ENCODE measurements at places on chromosomes 1 and 21. TPM values are rescaled to one million over a fixed set of nuclear protein-coding genes. Genes with fewer than 3 reads are reported as not detected.

RBM11 gene
- polyA plus RNA-seq, result 2.6 TPM

TINAGL1 gene
- polyA plus RNA-seq, result 9.1 TPM

CR1 gene
- polyA plus RNA-seq, result not detected

KCNH1 gene
- polyA plus RNA-seq, result not detected

GIPC2 gene
- polyA plus RNA-seq, result 0.06 TPM

GUCA2A gene
- not detected for polyA plus RNA-seq

CATSPERE gene
- polyA plus RNA-seq, result 0.27 TPM

CFHR4 gene
- polyA plus RNA-seq, result not detected

FRRS1 gene
- 1.2 TPM for polyA plus RNA-seq

SMPDL3B gene
- 6.8 TPM for polyA plus RNA-seq

LMX1A gene
- not detected for polyA plus RNA-seq
